Daoy (cell line): ENCODE measurements at places on chromosomes 3 and 15. TPM values are rescaled to one million over a fixed set of nuclear protein-coding genes. Genes with fewer than 3 reads are reported as not detected.
A peak's percentile ranks its signal among the peaks of the same experiment; 100 is the strongest.

- peak; percentile 88 for DNase-seq
These were observed 25.8 kb upstream of the PSMD6 start for GRCh38 chr3:64049136-64049535.

Gene DNAJA4
- total RNA-seq: 1.6 TPM in 1 of 2 replicates, not detected in the other

Gene LSMEM2
- total RNA-seq: 1.1 TPM in 1 of 2 replicates, not detected in the other

GRCh38 chr3:85709346-85709892 lies 750.6 kb downstream of the CADM2 start:
- no peak for DNase-seq

Gene GOLGA8S
- not detected in 2 replicates for total RNA-seq

Gene ANO10
- total RNA-seq: 14.6 and 17.4 TPM in 2 replicates

- no peak for DNase-seq
These were observed 173.0 kb upstream of the FRMD4B start for GRCh38 chr3:69558912-69559311.

- no peak for DNase-seq
These were observed 159.8 kb downstream of the RBMS3 start for GRCh38 chr3:29440413-29441305.

Gene BRK1
- 52.3 and 59.0 TPM in 2 replicates for total RNA-seq

DNA sequence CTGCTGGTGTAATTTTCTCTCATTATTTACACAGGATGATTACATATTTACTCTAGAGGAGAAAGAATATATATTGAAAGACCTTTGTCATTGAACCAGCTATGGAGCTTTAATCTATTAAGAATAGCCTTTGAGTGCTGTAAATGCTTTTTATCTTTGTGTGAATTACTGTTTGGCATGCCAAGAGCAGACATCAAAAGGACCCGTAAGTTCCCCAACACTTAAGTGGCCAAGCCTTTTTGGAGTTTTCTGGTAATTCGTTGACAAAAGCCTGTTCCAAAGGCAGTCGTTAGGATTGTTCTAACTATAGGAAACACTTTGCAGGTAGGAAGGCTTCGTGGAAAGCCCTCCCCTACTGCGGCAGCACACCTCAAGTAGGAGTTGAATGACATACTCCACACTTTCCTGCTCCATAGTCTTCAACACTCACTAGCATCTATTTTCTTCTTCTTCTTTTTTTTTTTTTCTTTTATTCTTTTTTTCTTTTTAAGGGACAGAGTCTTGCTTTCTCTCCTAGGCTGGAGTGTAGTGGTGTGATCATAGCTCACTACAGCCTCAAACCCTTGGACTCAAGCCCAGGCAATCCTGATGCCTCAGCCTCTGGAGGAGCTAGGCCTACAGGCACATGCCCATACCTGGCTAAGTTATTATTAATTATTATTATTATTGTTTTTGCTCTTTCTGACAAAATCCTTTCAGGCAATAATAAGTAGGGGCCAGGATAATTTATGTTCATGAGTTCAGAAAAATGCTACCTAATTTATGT lies 98.6 kb downstream of the SUCNR1 start:
- DNase-seq: no peak

- no peak for DNase-seq
These were observed 6.6 kb upstream of the GPR171 start for GRCh38 chr3:151209654-151210053.

- no peak for DNase-seq
These were observed 7.0 kb downstream of the CRYGS start for GRCh38 chr3:186536883-186537844.

Gene SERINC4
- total RNA-seq: 0.11 TPM in 1 of 2 replicates, not detected in the other

DNA sequence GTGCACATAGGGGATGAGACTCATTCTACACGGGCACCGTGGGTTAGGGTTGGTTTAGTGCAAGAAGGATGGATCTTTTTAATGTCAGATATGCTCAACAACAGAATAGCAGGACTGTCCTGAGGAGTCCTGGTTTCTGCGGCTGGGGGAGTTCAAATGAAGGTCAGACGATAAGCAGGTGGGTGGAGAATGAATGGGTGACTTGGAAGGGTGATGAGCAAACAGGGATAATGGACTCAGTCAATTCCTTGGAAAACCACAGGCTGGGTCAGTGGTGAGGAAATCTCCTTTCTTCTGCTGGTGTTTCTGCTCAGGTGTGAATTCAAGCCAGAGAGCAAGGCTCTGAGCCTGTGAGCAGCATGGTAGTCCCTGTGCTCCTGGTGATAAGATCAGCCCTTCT lies 59.9 kb downstream of the MESD start:
- peak; percentile 79 for DNase-seq

DNA sequence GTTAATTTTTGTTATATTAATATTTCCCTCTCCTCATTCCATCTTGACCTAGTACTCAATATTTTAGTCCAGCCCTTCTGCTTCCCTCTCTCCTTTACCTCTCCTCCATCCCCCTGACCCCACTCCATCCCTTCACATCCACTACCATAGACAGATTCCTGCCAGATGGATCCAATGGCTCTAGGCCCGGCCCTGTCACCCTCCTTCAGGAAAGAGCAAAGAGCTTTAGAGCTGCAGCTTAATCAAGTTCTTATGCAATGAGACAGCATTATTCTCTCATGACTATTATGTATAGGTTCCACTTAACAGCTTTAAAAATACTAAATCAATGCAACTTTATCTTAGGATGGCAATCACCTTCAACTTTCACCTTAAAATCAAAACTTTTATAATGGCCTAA lies 200.7 kb upstream of the TTC14 start:
- DNase-seq: no peak

DNA sequence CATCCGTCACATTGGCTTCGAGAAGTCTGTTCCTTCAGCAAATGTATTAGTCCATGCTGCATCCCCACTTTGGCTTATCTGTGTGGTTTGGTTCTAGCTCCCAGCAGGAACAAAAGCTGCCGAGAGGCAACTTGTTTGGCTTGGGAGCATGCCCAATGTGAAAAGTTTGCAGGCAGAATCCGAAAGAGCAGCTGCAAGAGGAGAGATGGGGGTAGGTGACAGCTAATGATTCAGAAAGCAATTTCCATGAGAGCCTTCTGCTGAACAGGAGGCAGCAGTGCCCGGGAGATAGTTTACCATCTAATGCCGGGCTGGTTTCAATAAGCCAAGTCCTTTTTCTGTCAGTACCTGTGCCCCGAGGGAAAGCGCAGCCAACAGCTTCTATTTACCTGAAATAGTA lies 60.2 kb downstream of the GRM7 start:
- no peak for DNase-seq
